ENCODE measurements at places on chromosomes 7 and 10. TPM values are rescaled to one million over a fixed set of nuclear protein-coding genes. Genes with fewer than 3 reads are reported as not detected.

MAT1A gene
- not detected for total RNA-seq

- DNase-seq, result no peak
Measured at GRCh38 chr7:155705623-155706360, 61.3 kb downstream of the RBM33 start.

DNA sequence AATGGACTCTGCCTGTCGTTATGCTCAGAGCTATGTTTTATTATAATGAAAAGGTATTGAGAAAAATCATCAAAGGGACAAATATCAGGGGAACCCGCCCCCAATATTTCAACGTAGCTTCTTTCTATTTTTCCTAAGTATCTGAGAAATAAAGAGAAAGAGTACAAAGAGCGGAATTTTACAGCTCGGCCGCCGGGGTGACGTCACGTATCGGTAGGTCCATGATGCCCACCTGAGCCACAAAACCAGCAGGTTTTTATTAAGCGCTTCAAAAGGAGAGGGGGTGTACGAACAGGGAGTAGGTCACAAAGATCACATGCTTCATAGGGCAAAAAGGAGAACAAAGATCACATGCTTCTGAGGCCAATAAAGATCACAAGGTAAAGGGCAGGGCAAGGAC is 281.6 kb upstream of the POM121L12 start:
- DNase-seq, result no peak

DNA sequence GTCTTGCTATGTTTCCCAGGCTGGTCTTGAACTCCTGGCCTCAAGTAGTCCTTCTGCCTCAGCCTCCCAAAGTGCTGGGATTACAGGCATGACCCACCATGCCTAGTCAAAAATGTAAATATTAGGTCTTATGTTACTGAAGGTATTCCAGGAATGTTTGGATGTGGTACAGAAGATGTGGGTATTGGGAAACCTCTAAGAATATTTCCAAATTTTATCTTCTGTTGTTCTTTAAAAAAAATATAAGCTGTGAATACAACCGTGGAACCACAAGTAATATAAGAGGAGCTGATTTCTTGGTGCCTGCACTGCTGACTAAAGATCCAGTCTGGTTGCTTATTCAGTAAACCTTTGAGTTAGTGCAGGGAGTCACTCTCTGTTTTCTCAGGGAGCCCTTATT is 178.3 kb downstream of the AUTS2 start:
- DNase-seq, result no peak

DNA sequence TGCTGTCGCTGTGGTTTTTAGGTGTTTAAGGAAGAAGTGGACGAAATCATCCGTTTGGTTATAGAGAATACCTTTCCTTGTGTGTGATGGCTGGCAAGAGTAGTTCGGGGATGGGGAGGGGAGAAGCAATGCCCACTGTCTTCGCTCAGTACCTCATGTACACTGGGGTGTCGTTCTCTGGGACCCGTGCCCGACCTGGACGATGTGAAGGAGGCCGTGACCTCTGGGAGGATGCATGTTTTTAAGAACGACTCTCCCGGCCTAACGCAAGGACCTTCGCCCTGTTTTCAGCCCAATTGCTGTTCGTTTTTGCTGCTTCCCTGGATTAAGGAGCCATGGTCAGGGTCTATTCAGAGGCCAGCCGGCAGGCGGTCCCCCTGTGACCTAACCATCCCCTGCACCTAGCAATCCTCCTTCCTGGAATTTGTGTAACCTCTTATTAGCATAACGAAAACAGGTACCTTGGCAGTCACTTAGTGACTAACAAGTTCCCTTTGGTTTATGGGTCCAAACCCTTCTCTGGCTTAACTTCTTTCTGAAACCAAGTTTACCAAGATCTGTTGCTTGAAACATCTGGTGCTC is 1.3 kb downstream of the NFE2L3 start:
- DNase-seq, result no peak

DNA sequence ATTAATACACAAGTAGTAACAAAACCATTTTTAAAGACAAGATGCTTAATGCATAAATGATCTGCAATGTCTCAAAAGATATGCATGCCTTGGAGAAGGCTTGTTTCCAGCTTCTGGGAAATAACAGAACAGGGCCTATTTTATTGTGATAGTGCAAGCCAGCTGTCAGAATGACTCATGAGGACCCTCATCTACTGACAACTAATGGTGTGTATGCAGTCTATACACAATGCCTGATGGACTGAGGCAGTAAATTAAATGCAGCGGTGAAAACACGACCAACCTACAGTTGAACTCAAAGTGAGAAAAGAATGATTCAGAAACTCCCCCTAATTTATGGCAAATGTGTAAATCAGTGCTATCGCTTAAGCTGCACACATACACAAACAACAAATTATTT is 46.3 kb downstream of the VPS41 start:
- no peak for DNase-seq

DNA sequence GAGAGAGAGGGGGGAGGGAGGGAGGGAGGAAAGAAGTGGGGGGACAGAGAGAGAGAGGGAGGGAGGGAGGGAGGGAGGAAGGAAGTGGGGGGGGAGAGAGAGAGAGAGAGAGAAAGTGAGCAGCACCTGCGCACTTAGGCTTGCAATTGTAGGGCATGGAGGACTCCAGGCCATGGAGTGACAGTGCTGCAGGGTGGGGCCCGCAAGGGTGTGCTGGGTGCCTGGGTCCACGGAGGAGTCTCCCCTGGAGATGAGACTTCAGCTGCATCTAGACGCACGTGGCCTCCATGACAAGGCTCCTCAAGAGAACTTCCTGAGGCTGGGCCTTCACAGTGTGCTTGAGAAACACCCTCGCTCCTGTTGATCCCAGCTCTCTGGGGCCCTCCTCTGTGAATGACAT is 44.5 kb downstream of the CLRN3 start:
- no peak for DNase-seq

PLAC9 gene
- total RNA-seq, result 1.2 TPM

DNA sequence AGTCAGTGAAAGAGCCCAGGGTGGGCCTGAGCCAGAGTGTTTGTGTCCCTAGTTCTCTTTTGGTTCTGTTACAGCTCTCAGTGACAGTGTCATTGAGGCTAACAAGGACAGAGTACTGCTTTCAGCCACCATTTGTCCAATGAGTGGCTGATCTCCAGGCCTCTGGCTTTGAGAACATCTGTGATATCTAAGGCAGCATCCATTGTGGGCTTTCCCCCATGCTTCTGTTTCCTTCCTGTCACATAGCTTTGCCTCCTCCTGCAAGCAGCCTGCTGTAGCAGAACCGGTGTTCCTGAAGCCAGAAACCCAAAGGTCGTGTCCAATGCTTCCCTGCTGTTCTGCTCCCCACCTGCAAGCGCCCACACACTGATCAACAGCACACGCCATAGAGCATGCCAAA is 68.4 kb downstream of the IKZF1 start:
- no peak for DNase-seq

DNA sequence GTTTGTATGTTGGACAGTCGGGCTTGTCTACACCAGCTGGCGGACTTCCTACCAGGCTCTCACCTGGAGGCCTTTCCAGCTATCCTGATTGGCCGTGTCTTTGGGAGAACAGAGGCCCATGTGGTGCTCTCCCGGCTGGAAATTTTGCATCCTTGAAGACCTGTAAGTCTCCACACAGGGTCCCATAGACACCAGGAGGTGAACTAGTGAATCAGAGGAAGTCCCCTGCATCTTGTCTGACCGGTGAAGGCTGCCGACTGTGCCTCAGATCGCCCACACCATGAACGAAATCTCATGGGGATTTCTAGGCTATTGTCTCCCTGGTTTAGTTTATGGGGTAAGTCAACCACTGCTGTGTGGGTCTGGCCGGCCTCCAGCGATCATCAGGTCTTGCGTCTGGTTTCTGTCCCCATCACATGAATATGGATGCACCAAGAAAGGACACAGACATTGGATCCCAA is 108.4 kb upstream of the LYZL2 start:
- no peak for DNase-seq

GRCh38 chr10:123962756-123963530 is 71.3 kb upstream of the CPXM2 start:
- no peak for DNase-seq

DNA sequence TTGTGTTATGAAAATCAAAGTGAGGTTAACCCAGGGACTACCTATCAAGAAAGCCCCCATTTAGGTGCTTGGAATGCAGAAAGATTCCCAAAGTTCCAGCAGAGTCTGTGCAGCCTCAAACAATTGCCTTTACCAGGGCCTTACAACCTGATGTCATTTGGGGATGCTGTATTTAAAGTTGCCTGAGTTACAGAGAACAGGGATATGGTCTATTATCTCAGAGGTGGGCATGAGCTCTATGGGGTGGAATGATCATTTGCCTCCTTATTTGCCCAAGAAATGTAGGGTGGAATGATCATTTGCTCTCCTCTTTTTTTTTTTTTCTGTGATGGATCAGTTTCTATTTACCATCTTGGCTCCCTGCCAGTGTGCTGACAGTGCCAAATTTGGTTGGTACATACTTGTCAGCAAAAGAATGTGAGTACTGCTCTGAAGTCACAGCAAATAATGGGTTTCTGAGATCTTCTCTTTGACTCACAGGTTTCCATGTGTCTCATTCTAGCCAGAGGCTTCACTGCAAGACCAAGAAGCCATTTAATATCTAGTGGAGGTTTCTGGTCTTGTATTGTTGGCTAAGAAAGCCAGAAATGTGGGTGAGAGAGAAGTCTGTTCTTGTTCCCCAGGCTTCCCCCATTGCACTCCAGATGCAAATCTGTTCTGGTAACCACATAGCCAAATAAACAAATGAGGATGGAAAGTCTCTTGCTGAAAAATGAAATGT is 45.5 kb upstream of the ZNRF2 start:
- DNase-seq, result peak; percentile 80

DNA sequence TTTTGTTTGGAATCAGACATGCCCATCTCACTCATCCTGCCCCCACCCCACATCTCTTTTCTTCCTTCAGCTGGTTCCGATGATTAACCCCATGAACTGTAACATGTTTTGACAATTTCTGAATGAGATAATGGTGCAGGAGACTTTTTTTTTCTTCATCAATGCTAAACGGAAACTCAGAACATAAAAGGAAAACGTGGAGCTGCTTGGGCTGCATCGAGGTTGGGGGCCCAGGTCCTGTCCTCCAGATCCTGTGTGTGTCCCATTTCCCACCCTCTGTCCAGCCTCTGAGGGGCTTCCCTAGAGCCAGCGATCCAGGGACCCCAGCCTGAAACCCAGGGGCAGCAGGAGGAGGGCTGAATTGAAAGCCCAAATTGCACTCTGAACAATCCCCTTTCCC is 263.8 kb upstream of the GRB10 start:
- DNase-seq, result no peak

ITPRID1 gene
- total RNA-seq, result not detected

GRCh38 chr7:116494472-116494871 is 5.1 kb upstream of the CAV2 start:
- no peak for DNase-seq

GRCh38 chr7:13910805-13911551 is 78.5 kb downstream of the ETV1 start:
- peak; percentile 35 for DNase-seq

GRCh38 chr10:37975401-37975991 is 951 bp downstream of the ZNF25 start:
- peak; percentile 24 for DNase-seq

Data from RPMI7951 (cell line).